ENCODE measurements at places on chromosomes 3 and 15.

- DNase-seq, result no peak
Observed at GRCh38 chr3:184765730-184766074, 46.3 kb upstream of the VPS8 start.

DNA sequence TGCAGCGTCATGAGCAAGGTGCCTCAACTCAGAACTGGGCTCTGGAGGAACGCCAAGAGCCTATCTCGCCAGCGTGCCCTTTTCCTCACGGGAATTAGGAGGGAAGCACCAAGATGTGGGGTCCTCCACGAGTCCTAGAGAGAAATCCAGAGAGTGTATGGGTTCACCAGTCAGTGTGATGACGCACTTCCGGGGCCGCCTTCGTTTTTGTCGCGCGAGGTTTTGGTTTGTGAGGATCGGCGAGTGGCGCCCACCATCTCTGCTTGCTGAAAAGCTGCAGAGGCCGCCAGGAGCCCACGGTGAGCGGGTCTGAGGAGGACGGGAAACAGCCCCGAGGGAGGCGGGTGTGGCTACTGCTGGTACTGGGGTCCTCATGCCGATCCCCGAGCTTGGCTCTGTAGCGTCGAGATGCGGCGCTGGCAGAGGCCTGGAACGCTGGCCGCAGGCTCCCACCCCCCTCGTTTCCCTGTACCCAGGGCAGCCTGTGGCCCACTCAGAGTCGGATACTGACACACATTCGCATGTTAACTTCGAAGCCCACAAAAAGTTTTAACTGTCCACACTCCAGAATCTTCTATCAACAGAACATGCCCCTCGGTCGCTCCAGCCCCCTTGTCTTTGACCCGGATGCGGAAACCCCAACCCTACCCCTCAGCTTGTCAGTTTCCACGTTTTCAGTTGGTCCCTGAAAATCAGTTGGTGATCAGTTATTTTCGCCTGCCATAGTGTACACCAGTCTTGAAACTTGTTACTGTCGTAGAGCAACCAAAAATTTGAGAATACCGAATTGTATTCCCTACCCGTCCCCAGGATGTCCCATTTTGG lies 30.4 kb downstream of the ZNF662 start:
- DNase-seq, result no peak

GRCh38 chr3:2001306-2002108 lies 97.2 kb upstream of the CNTN4 start:
- no peak for DNase-seq

DNA sequence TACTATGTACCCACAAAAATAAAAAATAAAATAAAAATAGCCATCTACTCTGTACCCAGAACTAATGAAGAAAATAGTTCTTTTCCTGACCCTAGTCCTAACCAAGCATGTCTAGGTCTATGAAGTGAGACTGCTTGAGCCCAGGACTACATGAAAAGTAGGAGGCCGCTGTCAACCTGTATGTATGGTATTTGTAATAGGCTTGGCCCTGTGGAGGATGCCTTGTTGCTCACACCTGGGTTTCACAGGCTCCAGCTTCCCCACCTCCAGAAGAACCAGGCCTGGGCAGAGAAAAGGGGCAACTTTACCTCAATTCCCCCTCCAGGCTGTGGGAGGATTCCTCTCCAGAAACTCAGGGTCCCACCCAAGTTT lies 6.8 kb upstream of the PKM start:
- no peak for DNase-seq

DNA sequence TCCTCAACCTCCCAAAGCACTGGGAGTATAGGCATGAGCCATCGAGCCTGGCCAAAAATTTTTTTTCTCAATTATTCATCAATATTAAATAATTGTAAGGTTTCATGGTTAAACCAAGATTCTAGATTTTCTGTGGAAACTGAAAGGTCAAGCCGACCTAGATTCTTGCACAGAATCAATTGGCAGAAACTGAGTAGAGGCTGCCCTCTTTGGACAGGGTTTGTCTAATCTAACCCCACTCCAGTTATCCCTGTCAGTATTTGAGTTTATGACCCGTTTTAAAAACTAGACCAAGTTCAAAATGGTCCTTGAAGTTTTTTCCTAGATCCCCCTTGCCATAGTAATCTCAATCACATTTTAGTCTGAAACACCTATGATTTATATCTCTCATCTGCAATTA lies 8.6 kb upstream of the ADAM10 start:
- no peak for DNase-seq

DNA sequence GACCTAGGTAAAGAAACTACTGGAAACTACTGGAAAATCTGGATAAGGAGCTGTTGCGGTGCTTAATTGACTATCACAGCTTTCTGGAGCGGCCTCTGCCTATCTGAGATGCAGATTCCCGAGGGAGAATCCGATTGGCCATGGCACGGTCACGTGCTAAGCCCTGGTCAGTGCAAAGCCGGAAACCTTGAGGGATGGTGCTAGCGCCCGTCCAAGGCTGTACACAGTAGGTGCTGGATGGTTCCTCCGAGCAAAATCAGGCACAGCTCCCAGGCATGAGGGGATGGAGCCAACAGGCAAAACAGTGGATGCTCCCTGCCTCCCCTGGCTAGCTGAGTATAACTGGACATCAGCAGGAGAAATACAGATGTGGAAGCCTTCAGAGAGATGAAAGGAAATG lies 238.7 kb upstream of the HES1 start:
- DNase-seq, result no peak

DNA sequence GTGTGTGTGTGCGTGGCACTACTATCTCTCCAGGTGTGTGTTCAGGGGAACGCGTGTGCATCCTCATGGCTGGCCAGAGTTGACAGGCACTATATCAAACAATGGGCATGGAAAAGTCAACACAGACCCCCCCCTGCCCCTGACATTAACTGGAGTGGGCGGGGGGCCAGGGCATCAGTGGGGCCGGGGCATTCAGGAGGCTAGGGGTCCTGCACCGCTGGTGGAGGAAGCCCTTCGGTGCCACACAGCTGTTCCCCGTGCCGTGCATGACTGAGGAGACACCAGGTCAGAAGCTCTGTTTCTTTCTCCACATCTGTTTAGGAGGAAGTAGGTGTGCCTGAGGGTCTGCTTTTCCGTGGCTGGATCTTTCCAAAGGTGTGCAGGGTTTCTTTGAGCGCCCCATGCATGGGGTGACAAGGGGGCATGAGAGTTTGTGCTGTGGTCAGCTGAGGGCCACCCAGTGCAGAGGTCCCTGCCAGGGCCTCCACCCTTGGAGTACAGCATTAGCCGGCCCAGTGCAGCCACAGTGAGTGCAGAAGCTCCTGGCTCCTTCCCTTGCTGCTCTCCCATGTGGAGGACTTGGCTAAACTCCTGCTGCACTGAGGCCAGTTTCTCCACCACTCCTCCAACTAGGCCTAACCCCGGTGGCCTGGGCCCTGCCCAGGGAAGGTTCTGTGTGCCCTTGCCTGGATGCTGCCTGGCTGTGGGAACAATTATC lies 7.5 kb downstream of the C3orf22 start:
- DNase-seq, result no peak

GRCh38 chr3:115086344-115086743 lies 60.7 kb downstream of the ZBTB20 start:
- no peak for DNase-seq

DNA sequence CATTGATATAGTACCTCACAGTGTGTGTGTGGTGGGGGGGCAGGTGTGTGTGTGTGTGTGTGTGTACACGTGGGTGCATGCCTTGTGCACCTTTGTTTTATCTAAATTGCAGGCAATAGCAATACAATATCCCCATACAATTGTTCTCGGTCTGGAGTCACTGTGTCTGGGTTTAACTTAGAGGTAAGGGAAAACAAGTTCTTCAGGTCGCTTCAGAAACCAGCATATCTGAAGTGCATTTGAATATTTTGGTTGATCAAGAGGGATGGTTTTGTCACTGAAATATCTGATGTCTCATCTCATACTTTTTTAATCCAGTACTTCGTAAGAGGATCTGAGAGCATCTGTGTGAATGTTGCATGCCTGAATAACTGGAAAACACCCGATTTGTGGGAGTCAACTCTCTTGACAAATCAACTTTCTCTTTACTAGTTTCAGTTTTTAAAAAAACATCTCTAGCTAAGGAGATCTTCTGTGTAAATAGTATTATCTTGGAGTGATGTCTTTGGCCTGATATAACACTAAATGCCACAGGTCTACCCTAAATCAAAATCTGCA lies 206.8 kb upstream of the NR2F2 start:
- no peak for DNase-seq

DNA sequence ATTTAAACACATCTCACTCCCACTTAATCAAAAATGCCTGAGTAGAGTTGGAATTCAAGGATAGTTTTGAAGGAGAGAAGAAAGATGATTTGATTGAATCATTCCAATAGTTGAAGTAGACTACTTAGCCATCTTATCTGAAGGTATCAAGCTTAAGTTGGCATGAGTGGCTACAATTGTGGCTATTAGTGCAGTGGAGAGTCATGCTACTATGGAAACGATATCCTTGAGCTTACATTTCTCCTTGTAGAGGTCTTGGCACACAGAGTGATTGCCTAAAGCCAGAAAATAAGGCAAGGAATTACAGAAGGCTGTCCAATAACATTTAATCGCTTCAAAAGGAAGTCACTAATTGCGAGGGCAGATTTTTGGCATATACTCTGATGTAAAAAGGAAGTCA lies 1022.7 kb downstream of the IGSF11 start:
- no peak for DNase-seq

DNA sequence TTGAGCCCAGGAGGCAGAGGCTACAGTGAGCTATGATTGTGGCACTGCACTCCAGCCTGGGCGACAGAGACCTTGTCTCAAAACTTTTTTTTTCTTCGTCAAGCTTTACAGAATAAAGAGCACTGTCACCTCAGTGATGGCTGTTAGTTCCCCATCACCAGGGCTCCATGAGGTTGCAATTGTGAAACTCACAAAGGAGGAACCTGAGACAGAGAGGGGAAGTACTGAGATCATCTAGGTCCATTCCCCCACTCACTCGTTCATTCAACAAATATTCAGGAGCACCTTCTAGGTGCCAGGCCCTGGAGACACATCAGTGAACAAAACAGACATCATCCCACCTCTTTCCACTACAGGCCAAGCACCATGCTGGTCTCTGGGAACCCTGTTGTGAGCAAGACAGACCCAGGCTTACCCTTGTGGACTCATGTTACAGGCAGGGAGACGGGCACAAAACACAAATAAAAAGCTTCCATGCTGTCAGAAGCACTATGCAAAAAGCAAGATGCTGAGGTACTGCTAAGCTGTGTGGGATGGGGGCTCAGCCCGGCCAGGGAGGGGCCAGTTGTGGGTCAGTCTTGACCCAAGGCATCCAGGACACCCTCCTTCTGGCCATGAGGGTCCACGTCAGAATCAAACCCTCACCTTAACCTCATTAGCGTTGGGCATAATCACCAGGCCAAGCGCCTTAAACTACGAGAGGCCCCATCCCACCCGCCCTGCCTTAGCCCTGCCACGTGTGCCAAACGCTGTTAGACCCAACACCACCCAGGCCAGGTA lies 2.1 kb upstream of the RHO start:
- no peak for DNase-seq

- no peak for DNase-seq
Observed at GRCh38 chr15:93121973-93122910, 33.2 kb upstream of the RGMA start.

- no peak for DNase-seq
Observed at GRCh38 chr3:152051501-152052404, 178.3 kb downstream of the SUCNR1 start.

GRCh38 chr15:71627188-71627587 lies 183.2 kb upstream of the NR2E3 start:
- DNase-seq, result no peak

DNA sequence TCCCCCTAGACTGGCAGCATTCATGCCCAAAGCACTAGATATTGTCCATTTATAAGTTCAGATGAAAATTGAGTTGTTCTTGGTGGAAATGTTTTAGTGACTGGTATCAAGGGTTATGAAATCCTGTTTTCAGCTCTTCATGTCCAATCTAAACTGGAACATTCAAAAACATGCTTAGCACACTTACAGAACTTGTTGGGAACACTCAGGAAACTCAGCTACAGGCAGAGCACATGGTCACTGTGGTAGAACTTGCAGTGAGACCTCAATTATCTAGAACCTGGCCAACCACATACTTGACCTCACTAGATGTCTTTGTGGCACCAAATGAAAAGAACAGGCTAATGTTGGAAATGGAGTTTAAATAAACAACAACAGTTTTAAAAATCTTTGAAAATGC lies 88.8 kb downstream of the SMAD3 start:
- DNase-seq, result no peak
